ENCODE measurements at places on chromosomes 1 and 21.

- DNase-seq = no peak
These were observed 226.7 kb downstream of the SLC45A1 start for GRCh38 chr1:8544644-8545043.

DNA sequence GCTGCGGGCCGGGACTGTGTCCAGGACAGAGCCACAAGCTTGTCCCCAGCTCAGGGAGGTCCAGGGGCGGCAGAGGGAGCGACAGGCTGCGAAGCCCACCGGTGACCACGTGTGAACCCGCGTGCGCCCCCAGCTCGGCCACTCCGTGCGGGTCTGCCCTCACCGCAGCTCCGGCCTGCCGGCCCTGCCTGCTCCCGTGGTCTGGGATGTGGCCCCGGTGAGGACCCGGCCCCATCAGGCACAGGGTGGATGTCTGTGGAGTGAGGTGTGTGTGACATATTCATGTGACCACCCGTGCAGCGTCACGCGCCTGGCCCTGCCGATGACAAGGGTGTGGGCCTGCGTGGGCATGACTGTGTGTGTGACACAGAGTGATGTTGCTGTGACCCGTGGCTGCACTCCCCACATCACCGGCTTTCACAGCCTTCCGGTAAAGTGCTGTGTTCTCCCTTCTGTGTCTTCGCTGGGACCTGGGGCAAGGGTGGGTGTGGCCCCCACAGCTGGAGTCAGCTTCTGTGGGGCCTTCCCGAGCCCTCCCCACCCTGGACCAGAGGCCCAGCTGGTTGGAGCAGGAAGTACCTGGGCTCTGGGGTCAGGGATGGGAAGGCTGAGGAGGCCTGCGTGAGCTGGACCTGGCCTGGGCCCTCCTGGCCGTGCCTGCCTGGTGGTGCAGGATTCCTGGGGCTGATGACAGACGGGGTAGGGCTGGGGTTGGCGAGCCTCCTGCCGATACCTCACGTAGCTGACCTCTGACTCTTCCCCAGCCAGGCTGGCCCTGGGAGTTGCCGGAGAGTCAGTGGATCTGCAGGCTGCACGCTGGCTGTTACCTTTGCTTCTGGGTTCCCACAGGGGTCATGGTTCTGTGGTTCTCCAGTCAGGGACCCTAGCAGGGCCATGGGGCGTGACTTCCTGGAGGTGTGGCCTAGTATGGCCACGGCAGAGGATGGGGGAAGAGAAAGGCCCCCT, 4.1 kb downstream of the RNF223 start:
- DNase-seq = no peak

GRCh38 chr1:7808253-7808844, 24.3 kb downstream of the PER3 start:
- DNase-seq = no peak

DNA sequence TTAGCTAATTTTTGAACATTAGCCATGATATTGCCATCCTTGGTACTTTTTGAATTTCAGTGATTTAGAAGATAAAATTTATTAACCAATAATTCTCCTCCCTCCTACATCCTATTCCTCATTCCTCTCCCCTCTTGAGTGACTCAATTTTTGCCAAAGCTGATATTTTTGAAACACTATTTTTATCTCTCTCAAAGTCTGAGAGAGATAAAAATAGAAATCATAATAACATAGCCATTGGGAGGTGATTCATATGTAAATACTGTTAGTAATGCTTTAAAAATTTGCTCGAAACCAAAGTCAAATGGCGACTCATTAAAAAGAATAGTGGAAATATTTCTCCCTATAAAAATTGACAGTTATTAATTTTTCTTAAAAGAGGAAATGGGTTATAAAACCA, 97.4 kb downstream of the PATJ start:
- no peak for DNase-seq

DNA sequence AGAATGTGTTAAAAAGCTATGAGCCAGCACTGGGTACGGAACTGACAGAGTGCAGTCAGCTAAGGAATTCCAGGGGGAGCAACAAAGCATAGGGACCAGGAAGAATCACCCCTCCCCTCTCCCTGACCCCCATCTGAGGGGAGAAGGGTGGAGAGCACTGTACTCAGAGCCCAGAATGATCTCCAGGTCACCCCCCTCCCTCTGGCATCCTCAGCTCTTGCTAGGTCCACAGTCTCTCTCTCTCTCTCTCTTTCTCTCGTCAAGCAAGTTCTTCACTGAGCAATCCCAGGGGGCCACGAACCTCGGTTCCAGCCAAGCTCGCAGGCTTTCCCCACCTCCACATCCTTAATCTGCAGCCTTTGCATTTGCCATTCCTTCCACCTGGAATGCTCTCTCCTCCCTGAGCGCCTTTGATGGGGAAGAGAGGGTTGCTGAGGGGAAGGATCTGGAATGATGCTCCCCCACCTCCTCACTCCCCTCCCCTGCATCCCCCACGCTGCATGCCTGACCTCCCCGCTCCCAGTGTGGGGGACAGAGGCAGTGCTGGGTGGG, 6.7 kb upstream of the WASF2 start:
- no peak for DNase-seq

DNA sequence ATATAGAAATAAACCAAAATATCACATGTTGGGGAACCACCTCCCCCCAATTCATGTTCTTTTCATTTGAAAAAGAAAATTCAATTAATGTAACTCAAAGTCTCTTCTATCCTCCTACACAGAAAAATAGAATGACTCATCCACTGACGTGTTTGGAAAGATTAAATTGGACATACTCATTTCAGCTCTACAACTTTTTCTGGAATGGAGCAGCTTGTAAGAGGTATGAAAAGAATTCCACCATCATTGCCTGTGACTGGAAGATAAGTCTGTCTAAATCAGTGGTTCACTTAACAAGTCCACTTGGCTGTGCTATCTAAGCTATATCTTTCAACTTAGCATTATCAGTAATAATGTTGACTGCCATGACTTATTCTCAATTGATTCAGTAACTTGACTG, 702.3 kb downstream of the BRINP3 start:
- no peak for DNase-seq

DNA sequence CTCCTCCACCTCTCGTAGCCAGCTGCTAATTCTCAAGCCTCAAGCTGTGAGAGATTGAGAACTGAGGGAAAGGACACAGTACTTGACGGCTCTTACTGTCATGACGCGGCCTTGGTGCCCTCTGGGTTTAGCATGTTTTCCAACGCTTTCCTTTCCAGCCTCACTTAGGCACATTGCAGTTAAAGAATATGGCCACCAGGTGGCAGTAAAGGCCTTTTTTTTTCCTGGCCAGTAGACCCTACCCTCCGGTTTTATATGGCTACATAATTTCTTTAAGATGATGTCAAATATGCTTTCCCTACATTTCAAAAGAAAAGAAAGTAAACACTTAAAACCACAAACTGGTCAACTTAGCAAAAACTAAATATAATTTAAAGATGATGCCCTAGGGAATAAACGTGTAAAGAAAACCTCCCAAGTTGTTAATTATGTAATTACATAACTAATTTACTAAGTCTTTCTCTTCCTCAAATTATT, 56.8 kb upstream of the PRDX6 start:
- no peak for DNase-seq

DNA sequence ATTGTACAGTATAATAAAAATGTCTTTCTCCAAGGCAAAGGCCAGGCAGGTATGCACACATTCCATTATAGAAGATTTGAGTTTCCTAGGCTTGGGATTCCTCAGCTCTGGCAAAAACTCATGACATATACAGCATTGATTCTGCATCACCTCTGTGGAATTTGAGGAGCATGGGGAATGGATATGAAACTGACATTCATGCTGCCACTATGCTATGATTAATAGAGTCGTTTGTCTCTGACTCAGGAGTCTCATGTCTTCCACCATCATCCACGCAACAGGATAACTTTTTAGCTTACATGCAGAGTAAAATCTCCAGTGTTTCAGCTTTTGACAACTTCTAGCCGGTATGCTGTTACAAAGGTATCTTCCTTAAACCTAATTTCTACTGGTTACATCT, 49.8 kb upstream of the ADORA3 start:
- no peak for DNase-seq

DNA sequence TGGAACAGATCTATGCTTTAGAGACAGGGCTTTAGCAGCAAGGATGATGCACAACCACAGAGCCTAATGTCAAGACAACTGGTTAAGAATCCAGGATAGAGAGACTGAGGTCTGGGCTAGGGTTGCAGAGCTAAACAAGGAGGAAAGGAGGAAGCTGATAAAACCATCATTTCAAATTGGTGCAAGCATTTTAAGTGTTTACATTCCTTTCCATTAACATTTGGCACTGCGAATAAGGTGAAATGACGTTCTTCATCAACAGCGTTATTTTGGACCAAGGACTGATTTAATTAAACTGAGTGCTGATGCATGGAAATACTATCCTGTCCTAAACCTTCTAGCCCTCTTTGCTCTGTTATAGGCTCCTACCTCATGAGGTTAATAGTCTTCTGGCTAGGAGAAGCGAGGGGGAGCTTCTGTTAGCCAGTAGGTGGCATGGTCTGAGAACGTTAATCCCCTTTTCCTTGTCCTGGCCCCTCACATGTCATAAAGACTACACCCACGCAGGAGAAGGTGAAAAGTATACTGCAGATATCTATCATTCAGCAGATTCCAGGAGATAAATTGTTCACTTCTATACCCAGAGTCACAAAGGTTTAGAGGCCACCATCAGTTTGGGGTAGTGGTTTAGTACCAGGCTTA, 7.6 kb upstream of the C1orf21 start:
- no peak for DNase-seq

DNA sequence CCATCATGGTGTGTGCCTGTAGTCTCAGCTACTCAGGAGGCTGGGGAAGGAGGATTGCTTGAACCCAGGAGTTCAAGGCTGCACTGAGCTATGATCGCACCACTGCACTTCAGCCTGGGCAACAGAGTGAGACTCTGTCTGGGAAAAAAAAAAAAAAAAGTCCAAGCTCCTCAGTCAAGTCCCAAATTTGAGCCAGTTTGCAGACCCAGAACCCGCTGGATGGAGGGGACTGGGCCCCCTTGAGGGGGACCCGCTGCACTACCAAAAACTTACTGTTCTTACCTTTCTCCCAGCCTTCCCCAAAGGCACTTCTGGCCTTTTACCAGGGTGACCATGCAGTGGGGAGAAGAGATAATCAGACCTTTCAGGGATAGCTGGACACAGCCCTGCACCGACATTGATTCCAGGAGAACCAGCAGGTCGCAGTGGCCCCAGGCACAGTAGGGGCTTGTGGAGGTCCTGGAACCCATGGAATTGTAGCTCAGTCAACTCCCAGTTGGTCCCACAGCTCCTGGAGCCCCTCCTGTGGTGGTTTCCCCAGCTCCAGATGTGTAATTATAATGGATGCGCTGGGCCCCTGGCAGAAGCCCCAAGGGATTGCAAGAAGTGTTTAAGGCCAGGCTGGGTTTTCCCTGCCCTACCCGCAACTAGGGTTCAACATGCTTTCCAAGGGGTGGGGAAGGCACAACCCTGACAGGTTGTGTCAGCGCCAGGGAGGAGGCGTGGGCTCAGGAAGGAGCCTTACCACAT, 4.1 kb upstream of the WNT9A start:
- DNase-seq = no peak

DNA sequence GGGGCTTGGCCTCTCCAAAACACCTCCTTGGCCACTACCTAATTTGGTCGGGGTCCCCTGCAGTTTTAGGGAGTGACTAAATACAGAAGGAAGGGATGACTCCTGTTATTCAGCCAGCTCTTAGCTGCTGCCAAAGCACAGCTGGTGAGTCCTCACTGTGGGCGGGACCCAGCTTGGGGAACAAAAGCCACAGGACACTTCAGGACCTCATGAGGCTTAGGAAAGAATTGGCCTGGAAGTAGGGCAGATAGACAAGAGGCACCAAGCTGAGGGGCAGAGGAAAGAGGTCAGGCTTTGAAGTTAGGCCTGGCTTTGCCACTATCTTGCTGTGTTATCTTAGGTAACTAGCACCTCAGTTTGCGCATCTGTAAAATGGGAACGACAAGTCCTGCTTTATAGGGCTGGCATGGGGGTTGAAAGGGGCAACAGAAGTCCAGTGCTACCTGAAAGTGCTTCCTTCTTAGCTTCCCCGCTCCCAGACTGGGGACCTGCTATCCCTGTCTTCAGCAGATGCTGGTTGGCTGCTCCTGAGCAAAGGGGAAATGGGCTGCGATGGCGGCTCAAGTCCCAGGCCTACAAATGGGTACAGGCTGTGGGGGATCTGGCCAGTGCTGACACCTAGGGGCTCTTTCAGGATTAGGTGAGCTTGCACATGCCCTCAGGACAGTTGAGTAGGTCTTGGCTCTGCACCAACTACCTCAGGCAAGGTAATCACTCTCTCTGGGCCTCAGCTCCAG, 15.7 kb downstream of the IFI6 start:
- no peak for DNase-seq

GRCh38 chr21:39064325-39065012, 118.8 kb downstream of the PSMG1 start:
- no peak for DNase-seq

- DNase-seq = no peak
These were observed 17.4 kb downstream of the DYNLT5 start for GRCh38 chr1:66769512-66770229.

GRCh38 chr21:42609811-42610210, 43.6 kb upstream of the PDE9A start:
- DNase-seq = no peak

GRCh38 chr1:75539230-75540116, 71.4 kb downstream of the SLC44A5 start:
- no peak for DNase-seq

GRCh38 chr21:30577766-30578165, 12.4 kb downstream of the KRTAP22-2 start:
- no peak for DNase-seq
